ENCODE measurements at places on chromosomes 1 and 21.

DNA sequence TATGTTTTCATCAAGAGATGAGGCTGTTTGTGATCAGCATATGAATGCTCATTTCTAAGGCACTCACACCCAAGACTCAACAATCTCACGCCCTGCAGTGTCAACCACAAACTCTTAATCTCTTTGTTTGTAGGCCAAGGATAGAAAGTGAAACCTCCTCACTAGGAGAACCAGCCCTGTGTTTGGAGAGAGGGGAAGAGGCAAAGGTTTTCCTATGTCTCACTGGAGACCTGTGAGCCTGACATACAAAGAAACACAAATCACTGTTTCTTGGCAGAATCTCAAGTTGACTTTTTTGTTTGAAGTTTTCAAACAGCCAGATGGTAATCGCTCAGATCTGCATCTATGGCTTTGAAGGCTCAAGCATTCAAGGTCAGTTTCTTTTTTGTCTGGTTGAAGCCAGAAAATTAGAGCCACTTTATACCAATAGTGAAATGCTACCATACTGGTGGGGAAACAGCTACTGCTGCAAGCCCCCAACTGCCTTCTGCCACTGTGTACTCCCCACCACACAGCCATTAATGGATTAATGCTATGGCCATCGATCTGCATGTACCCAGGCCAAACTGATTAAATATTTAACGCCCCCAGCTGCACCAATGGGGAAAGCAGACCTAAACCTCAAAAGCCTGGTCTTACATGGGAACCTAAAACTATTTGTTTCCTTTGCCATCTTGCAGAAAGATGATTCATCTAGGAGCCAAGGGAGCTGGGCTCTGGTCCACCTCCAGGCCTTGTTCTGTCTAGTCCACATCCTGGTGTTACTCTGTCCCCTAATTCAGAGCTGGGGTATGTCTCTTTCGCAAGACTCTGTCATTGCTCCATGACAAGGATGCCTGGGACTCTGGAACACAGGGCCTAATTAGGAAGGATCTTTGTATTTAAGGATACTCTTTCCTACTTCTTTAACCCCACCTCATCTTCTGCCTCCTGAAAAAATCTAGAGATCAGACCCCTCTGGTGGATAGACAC lies 16.3 kb downstream of the PDZK1 start:
- peak; percentile 89 for DNase-seq

DNA sequence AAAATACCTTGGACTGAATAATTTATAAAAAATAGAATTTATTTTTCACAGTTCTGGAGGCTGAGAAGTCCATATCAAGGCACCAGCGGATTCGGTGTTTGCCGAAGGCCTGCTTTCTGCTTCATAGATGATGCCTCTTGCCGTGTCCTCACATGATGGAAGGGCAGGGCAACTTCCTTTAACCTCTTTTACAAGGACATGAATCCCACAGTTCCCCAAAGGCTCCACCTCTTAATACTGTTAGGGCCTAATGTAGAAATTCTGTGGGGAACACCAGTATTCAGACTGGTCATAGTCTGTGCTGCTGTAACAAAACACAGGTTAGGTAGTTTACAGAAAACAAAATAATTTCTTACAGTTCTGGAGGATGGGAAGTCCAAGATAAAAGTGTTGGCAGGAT lies 25.9 kb downstream of the DYRK1A start:
- no peak for DNase-seq

DNA sequence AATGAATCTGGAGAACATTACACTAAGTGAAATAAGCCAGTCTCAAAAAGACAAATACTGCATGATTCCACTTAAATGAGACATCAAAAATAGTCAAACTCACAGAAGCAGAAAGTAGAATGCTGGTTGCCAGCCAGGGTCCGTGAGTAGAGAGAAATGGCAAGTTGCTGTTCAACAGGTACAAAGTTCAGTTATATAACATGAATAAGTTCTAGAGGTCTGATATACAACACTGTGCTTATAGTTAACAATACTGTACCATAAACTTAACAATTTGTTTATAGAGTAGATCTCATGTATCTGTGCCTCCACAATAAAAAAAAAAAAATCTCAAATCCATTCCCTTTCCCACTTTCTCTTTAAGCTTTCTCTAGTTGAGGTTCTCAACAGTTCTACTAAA lies 83.5 kb downstream of the DENND1B start:
- DNase-seq: no peak

DNA sequence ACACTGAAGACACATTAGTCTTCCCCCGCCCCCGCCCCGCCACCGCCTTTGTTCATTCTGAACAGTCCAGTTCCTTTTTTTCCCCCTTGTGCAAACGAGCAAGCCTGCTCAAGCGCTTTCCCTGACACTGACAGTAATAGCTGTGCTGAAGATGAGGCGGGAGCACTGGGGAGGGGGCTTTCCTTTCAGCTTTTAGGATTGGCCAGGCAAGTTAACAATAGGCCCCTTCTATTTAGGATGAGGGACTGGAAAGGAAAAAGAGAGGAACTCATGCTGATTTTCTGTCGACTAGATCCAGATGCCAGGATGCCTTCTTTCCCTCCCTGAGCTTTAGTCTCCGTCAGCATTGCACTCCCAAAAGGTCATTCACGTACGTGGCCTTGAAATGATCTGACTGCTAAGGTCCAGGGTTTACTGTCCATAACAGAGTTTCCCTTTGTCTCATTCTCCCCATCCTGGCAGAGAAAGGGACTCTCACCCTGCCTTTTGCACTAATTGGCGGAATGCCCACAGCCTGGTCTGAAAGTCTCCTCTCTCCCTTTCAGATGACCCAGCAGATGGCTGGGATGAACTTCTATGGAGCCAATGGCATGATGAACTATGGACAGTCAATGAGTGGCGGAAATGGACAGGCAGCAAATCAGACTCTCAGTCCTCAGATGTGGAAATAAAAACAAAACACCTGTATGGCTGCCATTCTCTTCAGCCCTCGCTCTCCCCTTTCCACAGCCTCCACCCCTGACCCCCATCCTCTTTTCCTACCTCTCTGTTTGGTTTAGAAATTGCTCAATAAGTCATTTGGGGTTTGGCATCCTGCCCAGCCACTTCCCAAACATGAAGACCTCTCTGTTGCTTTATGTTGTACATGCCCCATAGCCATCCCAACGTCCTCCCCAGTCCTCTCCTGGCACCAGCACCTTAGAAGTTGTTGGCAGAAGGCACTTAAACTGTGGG lies 28.6 kb upstream of the ZFP69B start:
- DNase-seq: peak; percentile 35

- no peak for DNase-seq
Observed at GRCh38 chr1:111062081-111062480, 77.8 kb downstream of the DRAM2 start.

DNA sequence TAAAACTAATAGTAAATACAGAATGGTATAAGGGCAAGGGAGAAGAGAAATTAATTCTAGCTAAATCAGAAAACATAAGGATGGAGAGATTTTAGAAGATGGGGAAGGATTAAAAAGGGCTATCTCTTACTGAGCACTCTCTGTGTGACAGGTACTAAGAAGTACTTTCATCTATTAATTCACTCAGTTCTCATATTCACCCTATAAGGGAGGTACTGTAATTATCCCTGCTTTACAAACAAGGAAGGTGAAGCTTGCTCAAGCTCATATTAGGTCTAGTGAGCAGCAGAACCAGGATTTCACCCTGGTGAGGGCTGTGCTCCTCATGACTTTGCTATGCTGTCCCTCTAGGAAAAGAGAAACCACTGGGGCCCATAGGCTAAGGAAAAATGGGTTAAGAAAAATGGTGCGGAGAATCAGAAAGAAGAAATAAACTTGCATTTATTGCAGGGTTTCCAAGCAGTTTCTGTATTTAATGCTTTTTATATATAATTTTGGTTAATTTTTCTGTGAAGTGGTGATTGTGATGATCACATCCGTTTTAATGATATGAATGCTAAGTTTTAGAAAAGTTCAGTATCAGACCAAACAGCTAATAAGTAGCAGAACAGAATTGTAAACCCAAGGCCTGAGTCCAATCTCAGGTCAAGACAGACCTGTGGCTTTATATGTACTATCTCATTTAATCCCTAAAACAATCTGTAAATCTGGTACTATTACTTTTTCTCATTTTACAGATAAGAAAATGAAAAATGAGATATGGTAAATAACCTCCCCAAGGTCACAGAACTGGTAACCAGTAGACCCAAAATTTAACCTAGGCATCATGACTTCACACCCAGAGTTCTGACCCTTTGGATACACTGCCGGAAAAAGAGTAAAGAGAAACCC lies 1.7 kb downstream of the PCNX2 start:
- DNase-seq: no peak

- no peak for DNase-seq
Observed at GRCh38 chr1:247469141-247469535, 11.2 kb upstream of the OR2B11 start.

GRCh38 chr1:165671526-165671925 lies 26.8 kb downstream of the ALDH9A1 start:
- DNase-seq: no peak

- DNase-seq: peak; percentile 70
Observed at GRCh38 chr1:201556841-201557571, 18.1 kb downstream of the NAV1 start.

DNA sequence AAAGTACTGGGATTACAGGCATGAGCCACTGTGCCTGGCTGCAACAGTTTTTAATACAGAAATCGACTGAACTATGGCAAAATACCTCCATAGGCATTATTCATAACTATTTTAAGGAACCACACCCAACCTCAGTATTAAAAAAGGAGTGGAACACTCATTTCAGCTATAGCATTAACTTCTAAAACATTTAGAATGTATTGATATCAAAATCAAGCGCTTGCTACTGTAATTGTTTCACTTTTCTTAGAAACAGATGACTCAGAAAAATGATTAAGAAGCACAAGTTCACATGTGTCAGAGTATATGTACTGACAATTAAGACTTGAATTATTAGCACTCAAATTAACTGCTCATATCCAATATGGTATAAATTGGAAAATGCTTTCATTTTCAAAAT lies 15.1 kb downstream of the AIDA start:
- no peak for DNase-seq

- DNase-seq: peak; percentile 27
Observed at GRCh38 chr1:55958498-55958897, 620.9 kb downstream of the PLPP3 start.

DNA sequence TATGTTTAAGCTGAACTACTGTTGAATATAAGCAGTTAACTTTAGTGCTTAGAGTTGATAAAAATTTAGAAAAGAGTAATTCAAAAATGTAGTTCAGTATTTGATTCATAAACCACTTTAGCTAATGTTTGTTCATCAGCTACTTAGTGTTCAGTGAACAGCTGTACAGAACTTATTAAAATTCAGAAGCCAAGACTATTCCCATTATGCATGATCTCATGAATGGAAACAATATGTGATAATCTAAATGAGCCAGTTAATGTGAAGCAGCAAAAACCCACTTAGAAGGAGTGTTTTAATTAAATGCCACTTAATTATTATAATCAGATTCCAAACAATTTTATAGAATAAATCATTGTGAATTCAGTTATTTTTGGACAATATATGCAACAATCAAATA lies 92.9 kb upstream of the NEGR1 start:
- no peak for DNase-seq

GRCh38 chr1:165927169-165927568 lies 99.8 kb downstream of the UCK2 start:
- DNase-seq: no peak

DNA sequence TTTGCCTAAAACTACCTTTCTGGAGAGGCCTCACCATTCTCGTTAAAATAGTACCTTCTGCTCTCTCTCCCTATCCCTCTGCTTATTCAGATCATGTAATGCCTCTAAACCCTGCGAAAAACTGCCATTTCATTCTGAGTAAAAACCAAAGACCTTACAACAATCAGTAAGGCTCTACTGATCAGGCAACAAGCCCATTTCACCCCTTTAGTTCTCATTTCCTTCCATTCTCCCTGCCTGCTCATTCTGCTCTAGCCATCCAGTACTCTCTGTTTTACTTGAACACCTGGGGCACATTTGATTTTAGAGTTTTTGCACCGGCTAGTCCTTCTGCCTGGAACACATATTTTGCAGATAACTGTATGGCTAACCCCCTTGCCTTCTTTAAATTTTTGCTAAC lies 187.8 kb downstream of the COQ8A start:
- DNase-seq: no peak

GRCh38 chr21:44951186-44951915 lies 11.5 kb downstream of the SLX9 start:
- no peak for DNase-seq

- DNase-seq: no peak
Observed at GRCh38 chr1:170241266-170241851, 95.6 kb downstream of the NTMT2 start.

DNA sequence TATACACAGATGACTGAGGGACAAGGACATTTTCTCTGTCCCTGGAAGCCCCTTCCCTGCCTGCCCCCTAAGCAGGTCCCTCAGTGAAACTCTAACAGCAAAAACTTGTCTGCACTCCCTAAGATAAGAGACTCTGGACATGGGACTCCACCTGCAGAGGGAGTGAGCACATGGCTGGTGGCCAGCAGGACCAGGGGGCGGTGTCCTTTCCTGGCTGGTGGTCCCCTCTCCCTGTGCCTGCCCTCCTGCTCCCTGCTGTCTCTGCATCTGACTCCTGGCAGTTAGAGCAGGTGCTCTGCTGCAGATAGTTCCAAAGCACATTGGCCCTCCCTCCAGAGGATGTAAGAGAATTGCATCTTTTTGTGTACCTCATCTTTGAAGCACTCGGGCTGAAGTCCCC lies 215.5 kb downstream of the GRIK3 start:
- no peak for DNase-seq

- no peak for DNase-seq
Observed at GRCh38 chr21:24420689-24421088, 1186.6 kb downstream of the MRPL39 start.

GRCh38 chr1:89523572-89524368 lies 859 bp upstream of the LRRC8B start:
- peak; percentile 29 for DNase-seq

DNA sequence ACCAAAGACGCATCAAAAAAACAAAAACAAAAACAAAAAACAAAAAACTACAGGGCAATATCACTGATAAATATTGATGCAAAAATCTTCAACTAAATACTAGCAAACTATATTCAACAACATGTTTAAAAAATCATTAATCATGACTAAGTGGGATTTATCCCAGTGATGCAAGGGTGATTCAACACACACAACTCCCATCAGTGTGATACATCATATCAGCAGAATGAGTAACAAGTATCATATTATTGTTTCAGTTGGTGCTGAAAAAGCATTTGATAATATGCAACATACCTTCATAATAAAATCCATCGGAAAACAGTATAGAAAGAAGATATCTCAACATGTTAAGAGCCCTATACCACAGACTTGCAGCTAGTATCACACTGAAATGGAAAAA lies 953.0 kb downstream of the AMY1C start:
- DNase-seq: no peak

- peak; percentile 39 for DNase-seq
Observed at GRCh38 chr1:206808615-206809014, 36.3 kb upstream of the IL10 start.
